Fibroblast of upper back skin (primary cell): ENCODE measurements at places on chromosomes 3 and 15.

DNA sequence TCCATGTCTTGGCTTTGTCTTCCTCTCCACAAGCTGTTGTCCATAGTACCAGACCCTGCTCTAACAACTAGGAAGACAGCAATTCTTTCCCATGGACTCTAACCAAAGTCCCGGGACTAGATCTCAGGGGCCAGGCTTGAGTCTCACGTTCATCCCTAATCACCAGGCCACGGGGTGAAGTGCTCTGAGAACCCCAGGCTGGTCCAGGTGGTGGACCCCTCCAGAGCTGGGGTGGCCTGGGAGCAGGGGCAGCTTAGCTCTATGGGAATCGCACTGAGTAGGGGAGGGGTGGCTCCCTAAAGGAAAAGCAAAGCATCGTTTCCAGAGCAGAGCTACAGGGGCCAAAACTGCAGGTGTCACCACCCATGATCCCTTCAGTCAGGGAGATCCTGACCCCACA, 150.9 kb downstream of the TPRA1 start:
- no peak for DNase-seq

DNA sequence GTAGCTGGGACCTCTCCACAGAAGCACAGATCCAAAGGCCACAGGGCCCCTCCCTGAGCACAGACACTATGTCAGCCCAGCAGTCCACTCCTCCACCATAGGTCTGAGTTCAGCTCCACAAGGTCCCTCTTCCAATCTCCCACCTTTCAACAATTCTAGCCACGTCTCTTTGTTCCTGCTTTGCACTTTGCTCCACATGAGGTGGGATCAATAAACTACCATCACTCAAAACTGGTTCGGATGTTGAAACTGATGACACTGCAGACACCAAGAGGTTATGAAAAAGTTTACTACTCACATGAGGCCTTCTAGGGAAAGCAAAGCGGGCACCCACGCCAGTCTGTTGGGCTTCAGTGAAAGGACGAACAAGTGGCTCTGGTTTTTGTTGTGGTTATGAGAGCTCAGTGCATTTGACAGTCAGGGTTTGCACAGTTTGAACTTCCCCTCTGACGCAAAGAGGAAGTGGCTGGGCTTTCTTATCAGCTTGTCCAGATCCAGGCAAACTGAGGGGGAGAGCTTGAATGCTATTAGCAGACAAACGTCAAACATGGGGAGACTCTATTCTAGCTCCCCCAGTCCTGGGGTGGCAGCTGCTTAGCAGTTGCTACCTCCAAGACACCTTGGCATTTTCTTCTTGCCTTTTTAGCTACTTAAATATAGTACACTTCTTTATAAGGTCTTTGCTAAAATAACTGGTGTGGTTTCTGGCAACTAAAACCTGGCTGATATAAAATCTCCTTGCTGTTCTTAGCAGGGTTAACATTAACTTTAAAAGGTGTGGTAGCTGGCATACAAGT, 37.8 kb downstream of the ZNF445 start:
- peak; percentile 3 for DNase-seq

- no peak for DNase-seq
These were observed 37.4 kb downstream of the ACAA1 start for GRCh38 chr3:38099518-38099917.

DNA sequence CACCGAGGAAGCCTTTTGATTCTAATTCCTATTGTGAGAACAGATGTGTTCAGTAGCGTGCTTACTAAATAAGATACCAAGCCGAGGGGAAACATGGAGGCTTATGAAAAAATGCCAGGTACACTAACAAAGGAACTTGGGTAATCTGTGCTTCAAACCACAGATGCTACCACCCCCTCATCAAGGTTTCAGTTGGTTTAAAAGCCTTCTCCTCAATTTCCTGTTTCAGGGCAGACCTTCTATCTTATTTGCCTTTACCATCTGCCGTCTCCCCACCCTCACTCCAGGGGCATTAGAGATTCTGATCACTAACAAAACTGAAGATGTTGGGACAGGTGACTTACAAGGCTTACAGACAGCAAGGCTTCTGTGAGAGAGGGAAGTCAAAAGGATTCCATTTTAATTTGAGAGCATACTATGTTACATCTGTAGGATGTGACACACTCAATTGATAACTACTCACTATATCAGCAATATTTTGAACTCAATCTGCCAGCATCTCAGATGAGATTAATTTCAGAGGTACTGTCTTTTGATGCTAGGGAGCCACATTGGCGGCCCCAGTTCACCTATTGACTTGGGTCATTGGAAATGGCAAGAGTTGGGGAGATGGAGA, 60.6 kb upstream of the PLCL2 start:
- DNase-seq, result no peak

DNA sequence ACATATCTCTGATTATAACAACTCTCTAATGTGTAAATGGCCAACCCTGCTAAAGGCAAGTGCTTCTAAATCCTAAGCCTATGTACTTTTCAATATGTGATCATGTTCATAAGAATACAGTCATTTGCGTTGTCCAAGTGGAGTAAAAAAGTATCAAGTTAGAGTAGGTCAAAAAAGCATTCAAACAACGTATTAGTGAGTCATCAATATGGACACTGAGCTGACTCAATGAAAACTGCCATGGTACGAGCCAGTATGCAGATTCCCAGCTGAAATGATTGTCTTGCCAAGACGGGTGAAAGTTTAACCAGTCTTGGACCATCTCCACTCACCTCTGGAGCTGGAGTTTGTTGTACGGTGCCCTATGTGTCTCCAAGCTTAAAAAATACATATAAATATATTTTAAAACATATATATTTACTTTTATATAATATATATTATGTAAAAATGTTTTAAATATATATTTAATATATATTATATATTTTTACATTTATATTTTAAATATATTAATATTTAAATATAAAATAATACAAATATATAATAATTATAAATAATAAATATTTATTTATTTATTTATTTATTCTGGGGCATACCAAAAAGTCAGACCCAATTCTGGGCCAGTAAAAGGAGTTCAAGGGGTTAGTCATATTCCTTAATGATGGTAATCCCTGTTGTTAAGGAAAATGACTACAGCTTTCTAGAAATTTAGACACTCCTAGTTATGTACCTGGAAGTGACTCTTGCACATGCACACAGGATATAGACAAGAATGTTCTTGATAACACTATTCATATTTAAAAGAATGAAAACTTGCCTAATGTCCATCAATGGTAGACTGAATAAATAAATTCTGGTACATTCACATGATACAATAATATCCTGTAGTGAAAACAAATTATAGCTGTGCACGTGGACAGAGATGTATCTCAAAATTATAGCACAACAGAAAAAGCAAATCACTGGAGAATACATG, 27.2 kb downstream of the PLSCR4 start:
- no peak for DNase-seq

- no peak for DNase-seq
These were observed 378.8 kb upstream of the RARB start for GRCh38 chr3:25049304-25049703.

DNA sequence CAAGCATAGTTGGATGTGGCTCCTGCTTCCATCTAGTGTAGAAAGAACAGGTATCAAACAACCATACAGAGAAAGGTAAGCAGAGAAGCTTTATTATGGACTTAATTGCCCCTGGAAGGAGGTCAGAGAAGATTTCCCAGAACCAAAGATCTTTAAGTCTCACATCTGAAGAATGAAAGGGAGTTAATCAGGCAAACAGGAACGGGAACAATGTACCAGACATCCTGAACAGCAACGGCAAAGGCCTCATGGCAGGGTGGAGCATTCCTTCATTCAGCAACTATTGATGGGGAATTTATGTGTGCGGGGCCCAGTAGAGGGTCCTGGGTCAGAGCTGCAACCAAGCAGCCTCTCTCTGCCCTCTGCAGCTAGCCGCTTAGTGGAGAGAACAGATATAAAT, 61.5 kb downstream of the LMCD1 start:
- no peak for DNase-seq

DNA sequence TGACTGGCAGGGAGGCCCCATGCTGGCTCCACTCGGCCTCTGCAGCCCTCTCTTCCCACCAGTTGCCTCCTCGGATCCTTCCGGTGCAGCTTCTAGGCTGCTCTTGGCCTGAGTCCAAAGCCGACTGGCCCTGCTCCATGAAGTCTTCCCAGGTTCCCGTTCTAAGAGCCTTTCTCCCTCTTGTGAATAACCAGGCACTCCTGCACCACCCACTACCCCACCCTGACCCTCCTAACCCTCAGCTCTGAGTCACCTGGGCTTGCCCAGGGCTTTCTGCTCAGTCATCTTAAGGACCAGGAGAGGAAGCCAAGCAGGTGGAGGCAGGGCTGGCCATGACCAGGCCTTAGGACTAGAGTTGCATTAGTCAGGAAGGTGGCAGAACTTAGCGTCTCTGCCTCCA, 28.1 kb upstream of the CNBP start:
- DNase-seq, result peak; percentile 60

GRCh38 chr3:105347625-105348302, 18.9 kb upstream of the ALCAM start:
- no peak for DNase-seq

DNA sequence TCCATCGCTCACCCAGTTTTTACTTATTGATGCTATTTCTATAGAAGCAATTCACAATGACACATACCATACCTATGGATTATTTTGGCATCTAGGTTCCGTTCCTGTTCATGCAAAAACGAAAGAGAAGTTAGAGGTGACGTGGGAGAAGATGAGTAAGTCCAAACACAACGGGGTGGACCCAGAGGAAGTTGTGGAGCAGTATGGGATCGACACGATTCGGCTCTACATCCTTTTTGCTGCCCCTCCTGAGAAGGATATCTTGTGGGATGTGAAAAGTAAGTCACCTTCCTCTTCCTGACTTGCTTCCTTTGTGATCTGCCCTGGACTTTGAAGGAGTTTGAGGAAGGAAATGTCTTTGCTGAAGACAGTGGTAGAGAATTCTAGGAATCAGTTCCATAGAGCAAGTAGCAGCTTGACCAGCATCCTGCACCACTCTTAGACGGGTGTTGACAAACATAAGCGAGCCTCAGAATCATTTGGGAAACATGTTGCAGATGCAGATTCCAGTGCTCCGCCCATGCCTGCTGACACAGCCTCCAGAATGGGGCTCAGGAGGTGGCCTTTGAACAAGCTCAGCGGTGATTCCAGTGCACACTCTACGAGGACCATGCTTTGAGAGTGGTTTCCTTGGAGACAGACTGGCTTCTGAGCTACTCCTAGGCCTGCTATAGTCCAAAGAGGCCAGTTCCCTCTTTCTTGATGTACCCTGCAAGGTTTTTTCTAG, 78.4 kb upstream of the LIMD1 start:
- DNase-seq, result no peak

DNA sequence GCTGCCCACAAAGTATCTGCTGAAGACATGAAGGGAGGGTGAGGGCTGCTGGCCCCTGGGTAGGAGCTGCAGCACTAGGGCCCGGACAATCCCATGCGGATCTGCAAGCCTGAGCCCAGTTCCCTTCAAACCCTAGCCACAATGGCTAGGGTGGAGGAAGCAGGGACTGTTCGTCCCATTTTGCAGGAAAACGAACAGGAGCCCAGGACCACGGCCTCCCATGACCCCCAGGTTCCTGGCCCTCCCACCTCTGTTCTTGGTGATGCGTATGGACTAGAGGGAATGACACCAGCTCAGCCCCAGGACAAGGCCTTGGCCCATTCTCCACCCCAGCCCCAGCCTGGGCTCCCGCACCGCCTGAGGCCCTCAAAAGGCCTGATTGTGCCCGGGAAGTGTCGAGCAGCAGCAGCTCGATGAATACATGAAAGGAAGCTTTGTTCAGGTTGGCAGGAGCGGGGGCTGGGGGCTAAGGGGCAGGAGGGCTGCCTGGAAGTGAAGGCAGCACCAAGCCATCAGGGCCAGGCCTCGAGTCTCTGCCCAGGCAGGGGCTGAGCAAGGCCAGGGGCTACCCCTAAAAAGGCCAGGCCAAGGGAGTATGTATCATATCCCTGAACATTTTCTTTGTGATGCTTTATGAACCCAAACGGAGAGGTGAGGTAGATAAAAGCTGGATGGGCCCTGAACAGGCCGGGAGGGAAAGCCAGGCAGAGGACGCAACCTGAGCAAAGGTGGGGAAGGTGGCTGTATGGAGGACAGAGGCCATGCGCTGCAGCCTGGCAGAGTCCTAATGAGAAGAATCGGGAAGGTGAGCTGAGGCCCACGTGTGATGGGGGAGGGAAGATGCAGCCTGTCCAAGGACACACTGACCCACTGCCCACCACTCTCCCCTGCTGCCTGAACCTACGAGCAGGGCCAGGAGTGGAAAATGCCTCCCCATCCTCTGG, 12.2 kb downstream of the SEMA7A start:
- DNase-seq, result no peak

DNA sequence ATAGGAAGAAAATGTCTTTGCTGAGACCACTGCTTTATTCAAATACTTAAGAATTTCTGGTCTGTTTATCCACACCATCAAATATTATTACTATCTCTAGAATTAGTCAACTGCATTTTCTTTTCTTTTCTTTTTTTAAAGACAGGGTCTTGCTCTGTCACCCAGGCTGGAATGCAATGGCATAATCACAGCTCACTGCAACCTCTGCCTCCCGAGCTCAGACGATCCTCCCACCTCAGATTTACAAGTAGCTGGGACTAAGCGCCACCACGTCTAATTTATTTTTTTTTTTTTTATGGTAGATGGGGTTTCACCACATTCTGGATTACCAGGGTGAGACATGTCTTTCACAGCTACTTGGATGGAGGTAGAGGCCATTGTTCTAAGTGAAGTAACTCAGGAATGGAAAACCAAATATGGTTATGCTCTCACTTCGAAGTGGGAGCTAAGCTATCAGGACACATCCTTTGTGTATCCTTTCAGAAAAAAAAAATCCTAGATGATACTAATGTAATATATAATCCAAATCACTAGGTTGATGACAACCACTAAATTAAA, 52.8 kb downstream of the STAG1 start:
- no peak for DNase-seq

DNA sequence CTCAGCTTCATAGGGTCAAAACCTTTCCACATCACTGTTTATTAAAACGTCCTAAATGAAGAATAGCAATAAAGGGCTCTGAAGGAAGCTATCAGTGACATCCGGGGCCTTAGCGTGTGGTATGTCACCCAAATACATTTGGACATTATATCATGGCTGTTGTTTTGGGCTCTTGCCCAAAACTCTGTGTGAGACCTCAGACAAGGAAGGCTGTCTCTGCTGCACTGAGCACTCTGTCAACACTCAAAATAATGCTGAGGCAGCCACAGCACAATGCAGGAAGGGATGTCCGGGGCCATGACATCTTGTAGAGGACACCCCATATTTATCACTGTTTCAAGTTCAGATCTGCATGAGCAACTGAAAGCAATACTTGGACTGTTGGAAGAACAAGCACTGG, 293.8 kb upstream of the WNT5A start:
- DNase-seq, result no peak

DNA sequence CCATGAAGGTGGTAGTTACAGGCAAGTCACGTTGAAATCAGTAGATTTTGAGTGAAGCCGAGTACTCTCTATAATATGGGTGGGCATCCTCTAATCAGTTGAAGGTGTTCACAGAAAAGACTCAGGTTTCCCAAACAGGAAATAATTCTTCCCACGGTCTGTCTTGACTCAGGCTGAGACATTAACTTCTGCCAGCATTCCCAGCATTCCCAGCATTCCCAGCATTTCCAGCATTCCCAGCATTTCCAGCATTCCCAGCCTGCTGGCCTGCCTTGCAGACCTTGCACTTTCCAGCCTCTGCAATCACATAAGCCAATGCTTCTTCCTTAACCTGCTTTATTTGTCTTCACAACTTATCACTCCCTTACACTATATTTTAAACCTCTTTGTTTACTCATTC, 542.3 kb upstream of the ROBO2 start:
- peak; percentile 56 for DNase-seq
